NCI-H1436 treated with DMSO at 0.1 percent for 48 hours (cell line): ENCODE measurements at places on chromosomes 16 and 17.

- DNase-seq, result no peak
Measured at GRCh38 chr17:7328840-7329373, at the start of gene NEURL4. NEURL4 (minus strand) TSS chr17:7329335; CDS start chr17:7329312, 23 bp downstream.

DNA sequence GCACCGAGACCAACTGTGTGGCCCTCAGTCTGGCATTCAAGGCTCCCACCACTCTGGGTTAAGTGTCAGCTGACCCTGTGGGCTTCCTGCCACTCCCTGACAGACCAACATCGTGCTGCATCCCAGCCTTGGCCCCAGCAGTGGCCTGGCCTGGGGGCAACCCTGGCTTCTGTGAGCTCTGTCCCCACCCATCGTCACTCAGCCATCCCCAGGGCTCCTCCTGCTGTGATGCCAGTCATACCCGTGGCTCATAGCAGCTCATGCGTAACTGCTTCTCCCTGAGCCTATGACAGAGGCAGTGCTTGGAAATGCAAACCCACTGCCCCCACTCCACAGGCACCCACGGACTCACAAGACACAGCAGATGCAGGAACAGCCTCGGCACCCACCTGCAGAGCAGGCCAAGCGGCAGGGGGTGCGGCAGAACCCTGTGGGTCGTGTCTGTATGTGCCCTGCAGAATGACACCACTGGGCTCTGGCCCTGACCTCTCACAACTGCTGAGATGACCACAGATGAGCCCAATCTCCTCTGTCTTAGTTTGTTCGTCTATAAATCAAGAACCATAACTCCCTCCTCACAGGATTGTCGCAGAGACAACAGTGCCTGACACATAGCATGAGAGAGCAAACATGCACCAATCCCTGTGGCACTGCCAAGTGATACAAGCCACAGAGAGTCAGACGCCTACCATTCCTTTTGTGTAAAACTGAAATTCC, 26.6 kb downstream of the PIEZO1 start:
- DNase-seq, result no peak

- no peak for DNase-seq
Measured at GRCh38 chr16:65532258-65532657, 410.4 kb upstream of the CDH11 start.

GRCh38 chr16:1497014-1497598, 3.9 kb downstream of the TELO2 start:
- DNase-seq, result no peak

DNA sequence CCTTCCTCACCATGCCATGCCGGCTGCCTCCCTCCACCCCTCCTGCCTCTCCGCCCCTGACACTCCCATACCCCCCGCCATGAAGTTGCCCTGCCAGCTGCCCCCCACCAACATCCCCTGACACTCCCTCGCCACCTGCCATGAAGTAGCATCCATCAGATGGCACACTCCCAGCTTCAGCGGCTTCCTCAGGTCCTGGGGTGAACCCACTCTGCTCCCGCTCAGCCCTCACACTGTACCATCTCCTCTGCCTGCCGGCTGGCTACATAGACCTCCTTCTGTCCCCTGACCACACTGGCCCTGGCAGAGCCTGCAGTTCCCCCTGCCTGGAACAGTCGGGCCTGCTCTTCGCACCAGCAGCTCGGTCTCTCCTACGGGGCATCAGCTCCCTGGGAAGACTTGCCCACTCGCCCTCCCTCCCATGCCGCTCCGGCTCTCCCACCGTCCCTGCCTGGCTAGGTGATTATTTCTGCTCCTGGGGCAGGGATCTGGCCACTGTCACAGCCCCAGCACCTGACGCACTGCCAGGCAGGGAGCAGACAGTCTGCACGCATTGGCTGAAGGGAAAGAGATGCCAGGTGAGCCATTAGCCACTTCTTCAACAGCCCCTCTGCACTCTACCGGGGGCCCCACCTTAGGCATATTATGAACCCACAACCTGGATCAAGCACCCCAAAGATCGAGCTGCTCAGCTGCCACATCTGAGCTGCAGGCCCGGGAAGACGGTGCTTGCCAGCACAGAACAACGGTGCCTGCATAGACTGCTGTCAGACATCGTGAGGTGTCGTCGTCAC, 9.0 kb downstream of the CANT1 start:
- no peak for DNase-seq

GRCh38 chr16:53103811-53104210, 49.0 kb downstream of the CHD9 start:
- no peak for DNase-seq

DNA sequence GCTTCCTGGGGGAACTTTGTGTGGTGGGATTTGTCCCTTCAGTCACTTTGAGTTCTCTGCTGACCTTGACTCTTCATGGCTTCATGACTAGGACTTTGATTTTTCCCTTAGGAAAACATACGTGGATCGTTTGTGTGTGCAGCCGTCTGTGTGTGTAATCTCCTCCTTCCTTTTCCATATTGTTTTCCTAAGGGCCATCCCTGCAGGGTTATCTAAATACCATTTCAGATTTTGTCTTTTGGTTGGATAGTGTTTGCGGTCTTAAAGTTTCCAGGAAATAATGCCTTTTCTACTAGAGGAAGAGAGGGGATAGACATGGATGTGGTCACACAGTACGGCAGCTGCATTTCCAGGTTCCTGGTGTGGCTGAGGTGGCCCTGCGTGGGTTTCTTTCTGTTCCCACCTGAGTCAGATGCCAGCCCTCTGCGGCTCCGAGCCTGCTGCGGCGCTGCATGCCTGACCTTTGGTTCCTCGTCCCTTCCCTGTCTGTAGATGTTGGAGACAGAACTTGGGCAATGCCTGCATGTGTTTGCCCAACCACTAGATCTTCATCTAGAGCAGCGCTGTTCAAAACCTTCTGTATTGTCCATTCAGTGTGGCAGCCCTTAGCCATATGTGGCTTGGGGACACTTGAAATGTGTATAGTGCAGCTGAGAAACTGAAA, 72.0 kb upstream of the LGALS9 start:
- no peak for DNase-seq

GRCh38 chr16:4522051-4522581, 16.5 kb downstream of the CDIP1 start:
- no peak for DNase-seq

- no peak for DNase-seq
Measured at GRCh38 chr17:48541036-48541576, 3.8 kb downstream of the HOXB2 start.

DNA sequence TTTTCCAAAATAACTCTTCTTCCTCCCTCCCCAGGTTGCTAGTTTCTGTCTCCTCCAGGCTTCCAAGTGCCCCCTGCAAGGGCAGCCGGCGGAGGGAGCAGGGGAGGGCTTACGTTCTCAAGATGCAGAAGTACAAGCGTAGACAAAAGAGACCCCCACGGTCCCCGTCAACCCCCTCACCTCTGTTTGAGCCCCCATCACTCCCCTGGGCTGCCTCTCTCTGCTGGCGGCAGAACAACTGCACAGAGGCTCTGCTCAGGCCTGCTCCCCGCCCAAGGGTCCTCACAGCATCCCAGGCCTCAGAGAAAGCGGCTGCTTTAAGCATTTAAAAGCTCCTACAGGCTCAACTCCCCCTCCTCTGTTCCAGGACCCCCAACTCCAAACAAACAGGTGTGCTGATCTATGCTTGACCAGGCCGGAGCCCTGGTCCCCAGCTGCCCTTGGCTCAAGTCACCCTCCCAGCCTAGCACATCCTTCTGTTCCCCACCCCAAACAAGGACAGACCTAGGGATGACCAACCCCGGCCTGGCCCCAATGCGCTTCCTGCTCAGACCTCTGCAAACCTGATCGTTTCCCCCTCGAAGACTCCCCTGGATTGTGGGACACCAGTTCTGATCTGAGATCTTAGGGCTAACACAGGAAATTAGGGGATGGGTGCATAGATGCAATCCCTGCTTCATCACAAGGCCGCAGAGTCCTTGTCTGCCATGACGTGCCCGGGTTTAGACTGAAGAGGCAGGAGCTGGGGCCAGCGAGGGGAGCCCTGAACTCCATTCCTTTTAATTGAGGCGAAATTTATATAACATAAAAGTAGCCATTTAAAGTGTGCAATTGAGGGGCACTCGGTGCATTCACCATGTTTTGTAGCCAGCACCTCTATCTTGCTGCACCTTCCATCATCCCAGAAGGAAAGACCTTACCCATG, 17.2 kb upstream of the RBFOX3 start:
- no peak for DNase-seq

- DNase-seq, result no peak
Measured at GRCh38 chr17:50198026-50198669, 3.3 kb downstream of the COL1A1 start.

DNA sequence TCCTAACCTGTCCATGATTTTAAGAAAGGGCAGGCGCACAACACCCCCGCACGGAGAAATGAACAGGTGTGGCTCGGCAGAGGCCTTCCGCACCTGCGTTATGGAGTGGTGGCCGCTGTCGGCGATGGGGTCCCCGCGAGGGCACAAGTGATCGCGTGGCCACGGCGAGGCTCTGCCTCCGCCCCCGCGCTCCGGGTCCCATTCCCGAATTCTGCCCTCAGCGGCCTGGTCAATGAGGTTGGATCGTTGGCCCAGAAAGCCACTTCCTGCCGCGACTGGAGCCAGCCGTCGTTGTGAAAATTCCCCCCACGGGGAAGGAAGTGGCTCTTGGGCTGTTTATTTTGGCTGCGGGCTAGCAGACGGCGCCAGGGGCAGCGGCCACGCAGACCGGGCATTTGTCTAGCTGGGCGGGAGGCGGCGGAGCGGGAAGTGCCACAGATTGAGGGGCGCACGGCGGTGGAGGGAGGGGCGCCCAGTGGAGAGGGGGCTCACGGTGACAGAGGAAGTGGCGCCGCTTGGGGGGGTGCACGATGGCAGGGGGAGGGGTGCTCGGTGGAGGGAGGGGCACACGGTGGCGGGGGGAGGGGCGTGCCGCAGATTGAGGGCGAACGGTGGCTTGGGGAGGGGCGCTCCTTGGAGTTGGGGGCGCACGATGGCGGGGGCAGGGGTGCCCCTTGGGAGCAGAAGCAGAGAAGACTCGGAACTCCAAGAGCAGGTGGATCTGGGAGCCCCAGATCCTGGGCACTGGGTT, 25.0 kb downstream of the MRC2 start:
- DNase-seq, result no peak

- no peak for DNase-seq
Measured at GRCh38 chr17:13024016-13024415, 6.2 kb upstream of the ELAC2 start.

DNA sequence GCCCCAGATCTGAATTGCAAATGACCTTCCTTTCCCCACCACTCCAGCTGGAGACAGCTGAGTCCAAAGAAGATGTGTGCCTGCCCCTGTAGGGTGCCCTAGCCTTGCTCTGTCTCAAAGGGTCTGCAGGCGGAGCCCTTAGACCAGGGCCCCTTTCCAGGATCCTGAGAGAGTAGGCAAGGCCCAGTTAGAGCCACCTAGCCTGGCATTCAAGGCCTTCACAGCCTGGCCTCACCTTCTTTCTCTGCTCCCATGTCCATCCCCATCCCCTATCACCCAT, 66.6 kb upstream of the LHX1 start:
- DNase-seq, result no peak

DNA sequence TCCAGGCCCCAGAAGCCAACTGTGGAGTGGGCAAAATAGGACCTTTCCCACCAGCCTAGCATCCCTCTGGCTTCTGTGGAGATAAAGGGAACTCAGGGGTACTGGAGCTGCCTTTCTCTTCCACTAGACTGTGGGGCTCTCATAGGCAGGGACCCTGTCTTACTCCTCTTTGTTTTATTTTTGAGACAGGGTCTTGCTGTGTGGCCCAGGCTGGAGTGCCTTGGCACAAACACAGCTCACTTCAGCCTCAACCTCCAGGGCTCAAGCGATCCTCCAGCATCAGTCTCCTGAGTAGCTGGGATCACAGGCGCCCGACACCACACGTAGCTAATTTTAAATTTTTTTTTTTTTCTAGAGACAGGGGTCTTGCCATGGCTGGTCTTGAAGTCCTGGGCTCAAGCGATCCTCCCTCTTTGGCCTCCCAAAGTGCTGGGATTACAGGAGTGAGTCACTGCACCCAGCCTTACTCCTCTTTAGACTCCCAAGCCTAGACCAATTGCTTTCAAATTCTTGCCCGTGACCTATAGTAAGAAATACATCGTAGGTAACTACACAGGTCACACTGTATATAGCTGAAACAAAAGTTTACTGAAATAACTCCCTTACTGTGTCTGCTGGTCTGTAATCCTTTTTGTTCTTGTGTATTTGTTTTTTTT, 2.6 kb downstream of the RAI1 start:
- DNase-seq, result no peak

GRCh38 chr16:685967-686366, 1.8 kb upstream of the JMJD8 start:
- no peak for DNase-seq

DNA sequence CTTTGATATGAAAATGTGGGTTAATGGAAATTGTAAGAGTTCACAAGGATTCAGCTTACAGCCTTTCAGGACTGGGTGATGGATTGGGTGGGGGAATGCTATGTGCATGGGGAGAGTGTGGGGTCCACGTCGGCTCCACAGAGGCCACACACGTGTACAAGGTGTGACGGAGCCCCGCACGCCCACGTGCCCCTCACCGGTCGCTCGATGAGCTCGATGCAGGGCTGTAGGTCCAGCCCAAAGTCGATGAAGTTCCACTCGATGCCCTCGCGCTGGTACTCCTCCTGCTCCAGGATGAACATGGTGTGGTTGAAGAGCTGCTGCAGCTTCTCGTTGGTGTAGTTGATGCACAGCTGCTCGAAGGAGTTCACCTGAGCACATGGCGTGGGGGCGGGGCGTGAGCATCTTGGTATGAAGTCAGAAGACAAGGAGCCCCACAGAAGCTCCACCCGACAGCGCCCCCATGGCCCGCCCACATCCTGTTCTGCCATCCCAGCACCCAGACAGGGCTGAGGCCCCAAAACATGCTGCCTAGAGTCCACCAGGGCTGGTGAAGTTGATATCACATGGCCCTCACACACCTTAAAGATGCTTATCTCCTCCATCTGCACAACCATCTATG, 99.1 kb downstream of the MYH11 start:
- DNase-seq, result no peak

- no peak for DNase-seq
Measured at GRCh38 chr16:69930117-69930776, 20.9 kb upstream of the CLEC18A start.

- no peak for DNase-seq
Measured at GRCh38 chr16:27241658-27242057, 26.9 kb downstream of the NSMCE1 start.

- no peak for DNase-seq
Measured at GRCh38 chr17:48543107-48543853, 1.6 kb downstream of the HOXB2 start.

- no peak for DNase-seq
Measured at GRCh38 chr17:5580969-5581368, 3.3 kb downstream of the NLRP1 start.

DNA sequence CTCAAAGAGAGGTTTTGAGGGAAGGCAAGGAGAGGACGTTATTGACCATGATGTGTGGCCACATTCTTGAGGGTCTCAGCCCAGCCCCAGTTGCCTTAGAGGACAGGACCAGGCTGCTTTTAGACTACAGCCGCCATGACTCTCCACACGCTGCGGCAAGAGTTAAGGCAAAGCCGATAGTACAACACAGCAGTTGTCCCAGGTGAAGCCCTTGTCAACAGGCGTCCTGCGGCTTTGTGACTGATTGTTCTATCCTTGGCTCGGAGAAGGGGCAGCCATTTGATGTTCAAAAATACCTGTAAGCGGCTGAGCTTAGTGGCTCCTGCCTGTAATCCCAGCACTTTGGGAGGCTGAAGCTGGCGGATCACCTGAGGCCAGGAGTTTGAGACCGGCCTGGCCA, 28.8 kb downstream of the TMEM92 start:
- no peak for DNase-seq
